Fibroblast of pulmonary artery (primary cell): ENCODE measurements at places on chromosomes 1 and 21.

DNA sequence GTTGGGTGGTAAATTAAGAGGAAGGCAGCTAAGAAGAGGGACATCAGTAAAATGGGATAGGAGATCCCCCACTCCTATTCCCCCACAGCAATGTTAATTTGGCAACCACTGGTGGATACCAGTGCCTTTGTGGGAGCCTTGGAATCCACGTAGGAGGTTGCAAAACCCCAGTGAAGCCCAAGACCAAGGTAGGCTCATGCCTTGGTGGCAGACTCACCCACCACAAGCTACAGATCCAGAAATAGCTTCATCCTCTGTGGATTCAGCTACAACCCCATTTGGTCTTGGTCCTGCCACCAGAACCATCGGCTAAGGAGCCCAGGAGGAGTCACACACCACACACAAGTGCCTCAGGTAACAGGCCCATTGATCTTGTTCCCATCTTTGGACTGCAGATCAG is 21.0 kb downstream of the VTCN1 start:
- no peak for DNase-seq

- DNase-seq, result peak; percentile 52
These were observed 66.6 kb downstream of the SCMH1 start for GRCh38 chr1:41175546-41175945.

DNA sequence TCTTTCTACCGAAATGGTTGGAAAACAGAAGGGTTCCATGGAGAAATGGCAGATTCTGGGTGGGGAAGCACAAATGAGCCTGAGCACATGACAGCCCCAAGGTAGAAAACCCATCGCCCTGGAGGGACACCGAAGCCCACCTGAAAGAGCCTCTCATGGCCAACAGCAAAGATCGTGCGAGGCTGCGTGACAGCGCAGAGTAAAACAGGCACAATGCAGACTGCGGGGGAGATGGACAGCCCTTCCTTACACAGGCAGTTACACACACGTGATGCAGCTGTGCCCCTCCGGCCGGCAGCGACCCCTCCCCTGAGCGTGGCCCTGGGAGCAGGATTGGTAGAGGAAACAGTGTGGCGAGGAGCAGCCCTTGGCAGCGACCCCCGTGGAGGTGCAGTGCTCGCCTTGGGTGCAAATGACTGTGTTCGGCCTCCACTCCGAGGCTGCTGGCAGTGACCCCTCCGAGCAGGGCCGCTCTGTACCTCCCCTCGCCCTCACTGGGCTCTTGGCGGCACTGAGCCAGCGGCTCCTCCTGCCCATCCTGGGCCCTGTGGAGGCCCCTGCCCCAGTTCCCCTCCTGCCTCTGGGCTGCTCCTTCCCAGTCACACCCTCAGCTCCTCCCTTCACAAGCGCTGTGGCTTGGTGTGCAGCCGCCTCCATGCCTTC is 120.9 kb upstream of the COL6A1 start:
- DNase-seq, result no peak

GRCh38 chr1:63626222-63626621 is 33.0 kb downstream of the PGM1 start:
- DNase-seq, result peak; percentile 62
